ENCODE measurements at places on chromosomes 3 and 15. TPM values are rescaled to one million over a fixed set of nuclear protein-coding genes. Genes with fewer than 3 reads are reported as not detected.

DNA sequence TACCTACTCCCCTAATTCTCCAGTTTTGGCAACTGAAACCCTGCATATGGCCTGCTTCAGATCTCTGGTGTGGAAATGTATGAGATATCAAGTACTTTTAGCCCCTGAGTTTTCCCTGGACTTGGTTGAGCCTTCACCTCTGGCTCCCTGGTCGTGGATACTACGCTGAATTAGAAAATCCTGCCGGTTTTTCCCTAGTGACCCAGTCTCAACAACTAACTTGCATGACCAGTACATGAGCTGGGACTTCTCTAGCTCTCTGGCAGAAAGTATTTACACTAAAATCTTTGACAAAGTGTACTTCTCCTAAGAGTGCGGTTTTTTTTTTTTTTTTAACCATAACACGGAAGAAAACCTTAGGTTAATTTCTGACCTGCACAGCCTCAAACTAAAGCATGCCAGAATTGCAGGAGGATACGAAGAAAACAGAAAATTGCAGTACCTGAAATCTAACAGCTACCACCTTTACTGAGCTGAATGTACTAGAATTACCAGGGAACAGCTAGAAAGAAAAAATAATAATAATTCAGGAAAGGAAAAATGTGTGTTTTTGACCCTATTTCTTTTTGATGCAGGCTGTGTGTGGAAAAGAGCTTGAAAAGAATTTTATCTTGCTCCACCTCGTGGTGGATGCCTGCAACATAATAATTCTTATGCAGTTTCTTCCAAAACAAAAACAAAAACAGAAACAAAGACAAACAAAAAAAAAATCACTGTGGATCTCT, 165.6 kb downstream of the GMNC start:
- no peak overlapping the region for H3K4me3 ChIP-seq
- DNase-seq = no peak
- H3K36me3 ChIP-seq = no peaks in the 10 kb centered on the region
- peaks cover 5% of the 10 kb centered on the region for H3K4me1 ChIP-seq
- H3K27ac ChIP-seq = no peak overlapping the region
- no peaks in the 10 kb centered on the region for H3K27me3 ChIP-seq

DNA sequence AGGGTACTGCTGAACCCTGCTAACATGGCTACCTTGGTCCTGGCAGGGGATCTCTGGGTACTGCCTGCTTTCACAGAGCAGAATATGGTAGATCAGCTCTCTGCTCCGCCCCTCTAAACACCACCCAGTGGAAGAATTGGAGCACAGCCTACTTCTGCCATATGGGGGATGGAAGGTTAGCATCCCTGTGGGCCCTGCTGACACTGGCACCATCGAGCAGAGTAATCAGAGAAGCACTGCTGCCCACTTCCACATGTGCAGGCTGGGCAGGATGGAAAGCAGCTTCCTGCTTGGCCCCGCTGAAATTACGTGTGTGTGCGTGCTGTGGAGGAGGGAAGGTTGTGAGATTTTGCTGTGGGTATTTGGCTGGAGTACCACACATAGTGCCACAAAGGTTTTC, 24.8 kb downstream of the CCR1 start:
- H3K27ac ChIP-seq = no peak overlapping the region
- DNase-seq = no peak
- no peak overlapping the region for H3K4me3 ChIP-seq

DNA sequence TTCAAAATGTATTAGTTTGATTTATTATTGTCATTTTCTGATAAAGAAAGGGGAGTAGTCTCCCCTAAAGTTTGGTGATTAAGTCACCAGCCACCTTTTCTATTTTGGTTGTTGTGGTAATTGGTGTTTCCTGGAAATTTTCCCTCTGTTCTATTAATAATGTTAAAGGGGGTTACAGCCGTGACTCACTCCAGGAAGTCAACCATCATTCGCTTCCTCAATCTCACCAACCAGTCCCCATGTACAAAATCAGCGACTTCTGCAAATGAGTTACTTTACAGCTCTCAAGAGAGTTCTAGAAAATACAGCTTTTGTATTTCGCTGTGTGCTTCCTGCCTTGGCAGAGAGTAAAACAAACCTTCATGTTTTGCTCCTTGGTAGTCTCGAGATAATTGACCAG, 285.1 kb downstream of the LPP start:
- H3K36me3 ChIP-seq = no peaks in the 10 kb centered on the region
- H3K4me3 ChIP-seq = no peak overlapping the region
- no peak overlapping the region for H3K27ac ChIP-seq
- no peaks in the 10 kb centered on the region for H3K4me1 ChIP-seq

GRCh38 chr15:62568702-62569101, 403.6 kb upstream of the C2CD4B start:
- H3K4me3 ChIP-seq = no peak overlapping the region
- no peak for DNase-seq
- H3K36me3 ChIP-seq = no peaks in the 10 kb centered on the region
- no peaks in the 10 kb centered on the region for H3K27me3 ChIP-seq
- no peak overlapping the region for H3K27ac ChIP-seq

- H3K36me3 ChIP-seq = no peaks in the 10 kb centered on the region
- no peak overlapping the region for H3K27ac ChIP-seq
- no peak for DNase-seq
- no peak overlapping the region for H3K4me3 ChIP-seq
- H3K4me1 ChIP-seq = no peaks in the 10 kb centered on the region
Observed at GRCh38 chr15:66411190-66411589, 24.5 kb downstream of the MAP2K1 start.

- H3K27me3 ChIP-seq = no peaks in the 10 kb centered on the region
- no peak for DNase-seq
- H3K4me3 ChIP-seq = no peak overlapping the region
- peaks cover 5% of the 10 kb centered on the region for H3K36me3 ChIP-seq
Observed at GRCh38 chr3:45406772-45407171, 18.4 kb downstream of the LARS2 start.

- no peaks in the 10 kb centered on the region for H3K36me3 ChIP-seq
- no peaks in the 10 kb centered on the region for H3K27me3 ChIP-seq
- no peak overlapping the region for H3K4me3 ChIP-seq
- no peak overlapping the region for H3K27ac ChIP-seq
Observed at GRCh38 chr3:155504682-155505081, 211.2 kb upstream of the STRIT1 start.

DNA sequence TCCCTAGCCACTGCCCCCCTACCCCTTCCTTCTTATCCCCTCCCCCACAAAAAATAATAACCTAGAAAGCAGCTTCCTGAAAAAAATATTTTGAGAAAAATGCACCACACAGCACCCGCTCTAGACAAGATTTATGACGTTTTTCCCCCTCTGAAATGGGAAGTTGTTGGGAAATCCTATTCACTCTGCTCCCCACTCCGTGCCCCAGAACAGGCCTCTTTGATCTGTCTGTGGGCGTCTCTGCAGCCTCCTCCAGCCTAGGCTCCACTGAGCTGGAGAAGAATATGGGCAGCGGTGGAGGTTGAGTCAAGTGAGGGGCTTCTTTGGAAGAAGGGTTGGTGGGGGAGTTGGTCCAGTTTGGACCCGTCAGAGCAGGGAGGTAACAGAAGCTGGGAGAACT, 28.5 kb upstream of the POLG start:
- H3K4me1 ChIP-seq = no peaks in the 10 kb centered on the region
- H3K4me3 ChIP-seq = no peak overlapping the region
- H3K27me3 ChIP-seq = peaks cover 9% of the 10 kb centered on the region
- no peak for DNase-seq

DNA sequence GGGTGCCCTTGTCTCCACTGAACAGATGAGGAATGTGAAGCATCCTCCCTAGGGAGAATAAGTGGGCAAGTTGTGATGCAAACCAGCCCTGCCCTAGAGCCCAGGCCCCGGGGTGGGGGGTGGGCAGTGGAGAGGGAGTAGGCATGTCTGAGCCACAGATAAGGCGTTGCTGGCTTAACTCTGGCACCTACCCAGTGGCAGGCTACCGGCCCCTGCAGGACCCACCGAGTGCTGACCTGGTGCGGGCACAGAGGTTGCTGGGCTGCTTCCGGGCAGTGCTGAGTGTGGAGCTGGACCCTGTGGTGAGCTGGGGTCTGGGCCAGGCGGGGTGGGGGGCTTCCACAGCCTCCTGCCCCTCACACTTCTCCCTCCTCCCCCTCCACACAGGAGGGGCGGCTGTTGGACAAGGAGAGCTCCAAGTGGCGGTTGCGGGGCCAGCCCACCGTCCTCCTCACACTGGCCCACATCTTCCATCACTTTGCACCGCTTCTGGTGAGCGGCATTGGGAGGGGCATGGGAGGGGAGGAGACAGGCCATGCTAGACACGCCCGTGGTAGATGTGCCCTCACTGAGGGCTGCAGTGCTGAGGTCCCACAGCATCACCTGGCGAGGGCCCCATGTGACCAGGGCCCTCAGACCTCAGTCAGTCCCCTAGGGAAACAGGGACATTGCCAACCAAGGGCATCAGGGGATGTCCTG, 10.1 kb downstream of the RNF123 start:
- no peak overlapping the region for H3K4me3 ChIP-seq
- H3K27ac ChIP-seq = no peak overlapping the region
- H3K27me3 ChIP-seq = no peaks in the 10 kb centered on the region
- no peaks in the 10 kb centered on the region for H3K36me3 ChIP-seq
- H3K4me1 ChIP-seq = no peaks in the 10 kb centered on the region
- no peak for DNase-seq

DNA sequence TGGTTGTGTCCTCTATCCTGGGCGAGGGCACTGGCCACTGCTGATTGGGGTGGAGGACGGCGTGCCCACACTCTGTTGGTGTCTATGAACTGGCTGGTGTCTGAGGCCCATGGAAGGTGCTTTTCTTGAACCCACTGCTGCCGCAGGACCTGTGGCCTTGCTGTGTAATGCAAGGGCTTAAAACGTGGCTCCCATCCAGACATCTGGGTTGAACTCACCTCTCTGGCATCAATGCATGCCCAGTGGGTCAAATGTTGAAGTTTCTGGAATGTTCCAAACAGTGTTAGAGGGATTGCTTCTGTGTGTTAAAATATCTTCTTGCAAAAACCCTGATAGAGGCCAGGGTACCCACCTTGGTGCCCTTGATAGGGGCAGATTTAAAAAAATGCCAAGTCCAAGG, 42.6 kb downstream of the FAM3D start:
- no peak overlapping the region for H3K4me3 ChIP-seq
- no peak for DNase-seq
- H3K27me3 ChIP-seq = no peaks in the 10 kb centered on the region
- no peaks in the 10 kb centered on the region for H3K36me3 ChIP-seq
- peaks cover 6% of the 10 kb centered on the region for H3K4me1 ChIP-seq
- no peak overlapping the region for H3K27ac ChIP-seq

DNA sequence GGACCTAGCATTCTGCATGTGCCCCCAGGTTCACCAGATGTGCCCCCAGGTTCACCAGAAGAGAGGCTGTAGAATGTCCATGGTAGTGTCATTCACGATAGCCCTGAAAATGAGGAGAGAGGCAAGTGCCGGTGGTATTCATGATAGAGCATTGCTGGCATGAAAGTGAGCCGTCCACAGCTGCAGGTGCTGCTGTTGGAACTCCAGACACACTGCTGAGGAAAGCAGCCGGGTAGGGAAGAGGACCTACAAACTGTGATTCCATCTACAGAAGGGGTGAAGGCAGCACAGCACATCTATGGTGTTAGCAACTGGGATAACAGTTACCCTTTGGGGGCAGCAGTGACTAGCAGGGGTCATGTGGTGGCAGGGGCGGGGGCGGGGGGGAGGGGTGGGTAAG, 125.0 kb upstream of the PLXNA1 start:
- DNase-seq = no peak
- H3K4me3 ChIP-seq = no peak overlapping the region
- H3K27ac ChIP-seq = no peak overlapping the region
- no peaks in the 10 kb centered on the region for H3K36me3 ChIP-seq
- no peaks in the 10 kb centered on the region for H3K27me3 ChIP-seq

DNA sequence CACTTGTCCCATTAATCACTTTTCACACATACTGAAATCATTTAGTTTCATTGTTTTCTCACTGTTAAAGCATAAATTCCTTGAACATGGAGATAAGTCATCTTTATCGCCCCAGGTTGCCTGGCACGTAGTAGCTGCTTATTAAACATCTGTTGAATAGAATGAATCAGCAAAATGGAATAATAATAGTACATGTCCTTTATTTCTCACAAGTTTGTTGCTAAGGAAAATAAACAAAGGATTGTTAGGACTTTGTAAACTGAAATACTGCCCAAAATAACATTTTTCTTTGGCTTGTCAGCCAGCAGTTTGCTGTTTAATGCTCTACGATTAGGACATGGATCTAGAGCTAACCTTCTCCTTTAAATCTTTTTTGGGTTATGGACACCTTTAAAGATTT, 17.9 kb downstream of the SLC35A5 start:
- no peaks in the 10 kb centered on the region for H3K4me1 ChIP-seq
- no peak overlapping the region for H3K4me3 ChIP-seq
- H3K36me3 ChIP-seq = no peaks in the 10 kb centered on the region
- no peak for DNase-seq
- H3K27me3 ChIP-seq = no peaks in the 10 kb centered on the region

- no peaks in the 10 kb centered on the region for H3K36me3 ChIP-seq
- DNase-seq = no peak
- H3K4me3 ChIP-seq = no peak overlapping the region
- H3K27ac ChIP-seq = no peak overlapping the region
- H3K27me3 ChIP-seq = no peaks in the 10 kb centered on the region
- no peaks in the 10 kb centered on the region for H3K4me1 ChIP-seq
Observed at GRCh38 chr15:80105193-80105592, 45.7 kb downstream of the ZFAND6 start.

GRCh38 chr3:124837730-124838186, 49.4 kb downstream of the ITGB5 start:
- peaks cover 68% of the 10 kb centered on the region for H3K4me1 ChIP-seq
- H3K4me3 ChIP-seq = no peak overlapping the region
- peaks cover under 1% of the 10 kb centered on the region for H3K36me3 ChIP-seq
- DNase-seq = peak; percentile 87

POC1A gene
- total RNA-seq = 32.2 TPM

RTP1 gene
- not detected for total RNA-seq

EOMES gene
- 0.53 TPM for total RNA-seq

GOLGA6B gene
- not detected for total RNA-seq

SCAANT1 gene
- not detected for total RNA-seq

KBTBD13 gene
- total RNA-seq = not detected

SQOR gene
- 5.0 TPM for total RNA-seq

MYRIP gene
- 0.59 TPM for total RNA-seq

DCLK3 gene
- not detected for total RNA-seq

XYLB gene
- total RNA-seq = 20.1 TPM
